ENCODE measurements at places on chromosomes 16 and 17.
A peak's percentile ranks its signal among the peaks of the same experiment; 100 is the strongest.

- no peak for DNase-seq
Observed at GRCh38 chr17:45149669-45150664, 1.7 kb downstream of the HEXIM1 start.

GRCh38 chr16:84973236-84973635 lies 38.1 kb downstream of the ZDHHC7 start:
- DNase-seq = no peak

DNA sequence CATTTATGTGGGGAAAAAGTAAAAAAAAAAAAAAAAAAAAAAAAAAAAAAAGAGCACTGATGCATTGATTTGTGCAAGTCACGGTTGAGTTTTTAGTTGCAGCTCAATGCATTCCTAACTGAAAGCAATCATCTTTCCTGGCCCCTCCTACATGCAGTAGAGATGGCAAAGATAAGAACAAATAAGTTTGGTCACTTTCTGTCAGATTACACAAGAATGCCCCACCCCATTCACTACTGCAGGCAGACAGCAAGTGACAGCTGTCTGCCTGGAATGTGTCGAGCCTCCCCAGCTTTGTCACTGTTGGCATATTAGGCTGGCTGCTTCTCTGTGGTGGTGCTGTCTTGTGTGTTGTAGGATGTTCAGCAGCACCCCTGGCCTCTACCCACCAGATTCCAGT lies 243.5 kb downstream of the FOXL1 start:
- no peak for DNase-seq

GRCh38 chr17:65920996-65921395 lies 270.9 kb downstream of the CEP112 start:
- no peak for DNase-seq

GRCh38 chr17:32551186-32551955 lies 64.6 kb downstream of the CDK5R1 start:
- DNase-seq = no peak

GRCh38 chr17:8563981-8564602 lies 66.4 kb downstream of the MYH10 start:
- DNase-seq = no peak

DNA sequence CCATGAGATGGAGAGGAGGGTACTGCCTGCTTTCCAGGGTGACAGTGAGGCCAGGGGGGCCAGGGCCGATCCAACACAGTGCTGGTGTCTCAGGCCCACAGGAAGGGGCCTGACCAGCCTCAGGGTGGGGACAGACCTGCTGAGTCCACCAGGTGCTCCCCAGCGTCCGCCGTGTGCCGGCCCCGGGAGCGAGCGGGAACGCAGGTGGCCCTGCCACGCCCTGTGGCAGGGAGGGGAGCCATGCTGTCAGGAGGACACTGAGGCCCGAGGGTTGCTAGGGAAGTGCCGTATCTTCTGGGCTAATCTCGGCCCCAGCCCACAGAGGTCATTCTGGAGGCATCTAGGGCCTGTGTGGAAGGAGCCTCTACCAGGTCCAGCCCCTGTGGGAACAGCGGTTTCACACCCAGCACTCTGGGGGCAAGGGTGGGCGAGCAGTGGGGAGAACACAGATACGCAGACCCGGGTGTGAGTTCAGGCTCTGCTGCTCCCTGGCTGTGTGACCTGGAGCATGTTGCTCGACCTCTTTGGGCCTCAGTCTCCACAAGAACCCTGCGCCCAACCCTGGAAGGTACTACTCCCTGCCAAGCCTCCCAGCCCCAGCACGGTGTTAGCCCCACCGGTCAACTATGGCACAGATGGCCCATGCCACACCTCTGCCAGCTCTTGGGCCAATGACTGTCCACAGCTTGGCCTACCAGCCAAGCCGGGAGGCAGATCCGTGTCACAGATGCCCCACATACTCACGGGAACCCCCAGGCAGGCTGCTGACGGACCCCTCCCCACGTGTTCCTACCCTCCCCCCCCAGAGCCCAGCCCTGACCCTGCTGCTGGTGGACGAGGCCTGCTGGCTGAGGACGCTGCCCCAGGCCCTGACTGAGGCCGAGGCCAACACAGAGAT lies 43.9 kb upstream of the ZC3H18 start:
- no peak for DNase-seq

DNA sequence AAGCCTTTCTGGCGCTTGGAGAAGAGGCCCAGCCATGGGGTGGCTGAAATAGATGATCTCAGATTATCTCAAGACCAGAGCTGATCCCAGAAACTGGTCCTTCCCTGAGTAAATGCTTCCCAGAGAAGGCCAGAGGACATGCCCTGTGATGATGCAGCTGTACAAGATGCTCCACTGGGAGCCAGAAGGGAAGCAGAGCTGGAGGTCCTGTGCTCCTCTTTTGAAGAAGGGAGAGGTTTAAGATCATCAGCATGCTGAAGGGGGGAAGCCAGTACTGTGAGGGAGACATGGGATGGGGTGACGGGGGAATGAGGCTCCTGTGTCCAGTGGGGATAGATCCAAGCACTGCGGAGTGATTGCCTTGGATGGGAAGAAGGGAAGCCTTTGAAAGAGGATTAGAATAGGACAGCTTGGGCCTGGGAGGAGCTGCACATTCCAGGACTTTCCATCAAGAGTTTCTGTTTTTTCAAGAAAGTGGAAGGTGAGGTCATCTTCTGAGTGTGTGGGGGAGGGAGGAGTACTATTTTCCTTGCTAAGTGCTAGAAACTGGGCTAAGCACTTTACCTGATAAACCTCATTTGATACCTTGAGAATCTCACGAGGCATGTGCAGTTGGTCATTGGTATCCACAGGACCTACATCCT lies 16.4 kb upstream of the ALOX15B start:
- no peak for DNase-seq

GRCh38 chr17:63490329-63490728 lies 13.5 kb downstream of the ACE start:
- no peak for DNase-seq

GRCh38 chr17:75517297-75517865 lies 1.1 kb downstream of the TSEN54 start:
- no peak for DNase-seq

DNA sequence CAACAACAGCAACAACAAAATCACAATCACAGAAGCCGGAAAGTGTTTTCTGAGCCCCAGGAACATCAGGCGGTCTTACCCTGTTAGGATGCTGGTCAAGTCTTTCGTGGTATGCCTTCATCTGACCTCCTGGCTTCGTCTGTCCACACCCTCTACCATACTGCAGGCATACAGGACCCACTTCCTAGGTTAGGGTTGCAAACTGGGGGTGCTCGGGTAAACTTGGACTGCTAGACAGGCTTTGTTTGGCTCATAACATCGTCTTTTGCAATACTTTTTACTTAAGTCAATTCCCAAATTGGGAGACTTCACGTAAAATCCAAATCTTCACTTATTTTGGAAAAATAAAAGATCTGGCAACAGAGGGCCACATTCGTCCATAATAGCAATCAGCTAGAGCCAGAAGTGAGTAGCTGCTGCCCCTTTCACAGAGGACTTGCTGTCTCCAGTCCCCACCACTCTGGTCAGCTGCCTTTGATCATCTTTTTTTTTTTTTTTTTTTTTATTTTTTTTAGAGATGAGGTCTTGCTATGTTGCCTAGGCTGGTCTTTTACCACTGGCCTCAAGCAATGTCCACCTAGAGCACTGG lies 30.0 kb downstream of the CHD9 start:
- no peak for DNase-seq

DNA sequence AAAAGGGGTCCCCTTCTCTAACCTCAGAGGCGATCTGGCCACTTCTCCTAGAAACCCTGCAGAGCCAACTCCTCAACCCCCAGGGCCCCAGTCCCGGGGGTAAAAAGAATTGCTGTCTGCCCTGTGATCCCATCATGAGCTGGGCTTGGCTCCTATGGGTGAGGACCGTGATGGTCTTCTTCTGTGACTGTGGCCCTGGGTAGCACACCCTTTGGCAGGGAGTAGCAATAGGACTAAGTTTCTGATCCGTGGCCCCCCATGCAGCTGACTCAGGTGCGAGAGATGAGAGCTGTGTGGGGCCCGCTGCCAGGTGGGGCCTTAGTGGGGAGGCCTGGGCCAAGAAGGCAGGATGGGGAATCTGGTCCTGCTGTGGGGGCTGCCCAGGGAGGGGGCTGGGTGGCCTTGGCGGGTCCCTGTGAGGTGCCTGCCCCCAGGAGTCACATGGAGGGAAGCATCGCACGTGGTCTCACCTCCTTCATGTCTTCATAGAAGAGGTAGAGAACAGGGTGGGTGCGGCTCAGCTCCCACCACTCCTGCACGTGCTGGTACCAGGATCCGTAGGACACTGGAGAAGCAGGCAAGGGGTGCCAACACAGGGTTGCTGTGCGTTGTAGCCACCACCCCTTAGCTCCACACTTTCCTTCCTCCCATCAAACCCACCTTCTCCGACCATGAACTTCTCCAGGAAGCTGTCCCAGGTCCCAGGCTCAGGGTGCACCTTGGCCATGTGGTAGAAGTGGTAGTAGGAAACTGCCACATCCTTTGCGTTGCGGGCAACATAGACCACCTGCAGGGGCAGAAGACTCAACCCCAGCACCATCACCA lies 3.3 kb downstream of the SULT1A1 start:
- DNase-seq = no peak

DNA sequence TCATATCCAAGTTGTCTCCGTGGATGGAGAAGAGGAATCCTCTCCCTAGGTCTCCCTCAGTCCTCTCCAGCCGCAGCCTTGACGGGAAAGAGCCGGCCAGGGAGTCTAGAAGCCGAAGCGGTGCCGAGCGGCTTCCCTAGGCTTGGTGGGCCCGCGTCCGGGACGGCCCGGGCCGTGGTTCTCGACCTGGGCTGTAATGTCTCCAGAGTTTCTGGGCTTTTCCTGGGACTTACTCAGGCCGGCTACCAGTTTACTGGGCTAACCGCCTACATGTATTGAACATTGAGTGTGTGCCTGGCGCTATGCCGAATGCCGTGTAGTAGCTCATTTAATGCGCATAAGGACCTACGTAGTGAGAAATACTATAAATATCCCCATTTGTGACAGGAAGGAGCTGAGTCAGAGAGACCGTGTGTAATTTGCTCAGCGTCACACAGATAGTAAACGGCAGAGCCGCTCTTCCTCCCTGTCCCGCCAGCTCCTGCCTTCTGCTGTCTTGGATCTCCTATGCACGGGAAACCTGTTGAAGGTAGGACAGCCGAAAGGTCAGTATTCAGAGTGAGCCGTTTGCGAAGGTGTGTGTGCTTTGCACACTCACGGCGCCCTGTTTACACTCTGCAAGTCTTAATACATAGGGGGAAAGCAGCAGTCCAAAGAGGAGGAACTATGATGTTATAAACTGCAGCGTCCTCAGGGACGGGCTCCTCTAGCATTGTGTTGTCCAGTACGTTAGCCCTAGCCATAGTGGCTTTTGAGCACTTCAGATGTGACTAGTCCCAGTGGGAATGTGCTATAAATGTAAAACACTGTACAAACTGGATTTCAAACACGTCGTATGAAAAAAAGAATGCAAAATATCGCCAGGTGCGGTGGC lies 723 bp upstream of the SPAG5 start:
- DNase-seq = peak; percentile 43

GRCh38 chr17:1870592-1870991 lies 40.8 kb downstream of the RPA1 start:
- no peak for DNase-seq

GRCh38 chr17:4500191-4500571 lies 1.5 kb downstream of the SPNS2 start:
- DNase-seq = no peak

GRCh38 chr16:9977333-9977897 lies 204.8 kb downstream of the GRIN2A start:
- DNase-seq = no peak

DNA sequence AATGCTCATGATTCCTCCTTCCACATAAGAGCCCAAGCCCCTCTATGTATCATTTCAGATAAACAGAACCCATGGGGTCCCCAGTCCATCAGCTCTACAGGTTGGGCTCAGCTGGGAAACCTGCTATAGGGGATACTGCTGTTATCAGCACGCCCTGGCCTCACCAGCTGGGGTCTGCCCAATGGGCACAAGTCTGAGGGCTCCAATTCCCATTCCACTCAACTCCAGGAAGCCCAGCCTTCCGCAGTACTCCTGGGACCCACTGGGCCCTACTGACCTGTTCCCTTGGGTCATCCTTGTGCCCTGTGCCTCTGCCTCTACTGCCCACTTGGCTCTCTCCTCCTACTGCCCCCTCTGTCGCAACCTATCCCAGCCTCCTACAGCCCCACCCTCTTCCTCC lies 16.2 kb upstream of the XYLT2 start:
- DNase-seq = no peak

DNA sequence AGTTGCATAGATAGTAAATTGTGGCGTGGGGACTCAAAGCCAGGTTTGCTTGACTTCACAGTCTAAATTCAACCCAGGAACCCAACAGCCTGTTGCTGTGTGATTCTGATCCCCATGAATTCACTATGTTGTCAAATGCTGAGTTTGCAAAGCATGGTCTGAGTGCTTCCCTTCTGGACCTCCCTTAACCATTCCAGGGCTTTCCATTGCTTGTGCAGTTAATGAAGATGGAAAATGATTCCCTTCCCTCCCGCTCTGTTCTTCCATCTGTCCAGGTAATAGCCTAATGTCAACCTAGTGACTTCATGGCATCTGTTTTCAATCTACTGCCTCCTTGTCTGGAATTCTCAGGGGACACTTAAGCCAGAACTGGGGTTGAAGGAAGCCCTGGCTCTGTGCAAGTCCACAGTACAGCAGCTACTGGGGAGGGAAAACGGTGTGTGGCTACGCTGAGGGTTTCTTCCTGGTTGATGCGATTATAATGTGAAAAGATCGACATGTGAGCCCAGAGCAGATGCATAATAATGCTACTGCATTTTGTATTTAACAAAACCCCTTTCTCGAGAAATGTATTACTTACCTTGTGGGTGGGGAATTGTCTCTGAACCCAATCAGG lies 206.7 kb downstream of the CDH13 start:
- no peak for DNase-seq
